AG04450 (cell line): ENCODE measurements at places on chromosomes 5 and 9.
A peak's percentile ranks its signal among the peaks of the same experiment; 100 is the strongest.

GRCh38 chr5:138032028-138032571 is 779 bp downstream of the FAM13B start:
- no peak for DNase-seq

DNA sequence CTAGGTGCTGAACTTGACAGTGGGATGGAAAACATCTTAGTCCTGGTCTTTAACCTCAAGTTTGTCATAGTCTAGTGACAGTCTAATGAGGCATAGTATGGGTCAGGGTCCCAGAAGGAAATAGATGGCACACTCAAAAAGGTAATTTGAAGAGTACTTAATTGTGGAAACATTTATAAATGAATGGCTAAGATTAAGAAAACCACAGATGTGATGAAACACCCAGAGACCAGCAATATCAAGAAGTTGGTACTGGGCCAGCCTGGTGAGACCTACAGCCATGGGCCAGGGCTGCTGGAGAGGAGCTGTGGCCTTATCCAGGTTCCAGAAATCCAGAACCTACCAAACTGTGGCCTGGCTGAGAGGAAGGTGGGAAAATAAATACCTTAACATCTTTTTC is 93.5 kb upstream of the ATG10 start:
- no peak for DNase-seq

DNA sequence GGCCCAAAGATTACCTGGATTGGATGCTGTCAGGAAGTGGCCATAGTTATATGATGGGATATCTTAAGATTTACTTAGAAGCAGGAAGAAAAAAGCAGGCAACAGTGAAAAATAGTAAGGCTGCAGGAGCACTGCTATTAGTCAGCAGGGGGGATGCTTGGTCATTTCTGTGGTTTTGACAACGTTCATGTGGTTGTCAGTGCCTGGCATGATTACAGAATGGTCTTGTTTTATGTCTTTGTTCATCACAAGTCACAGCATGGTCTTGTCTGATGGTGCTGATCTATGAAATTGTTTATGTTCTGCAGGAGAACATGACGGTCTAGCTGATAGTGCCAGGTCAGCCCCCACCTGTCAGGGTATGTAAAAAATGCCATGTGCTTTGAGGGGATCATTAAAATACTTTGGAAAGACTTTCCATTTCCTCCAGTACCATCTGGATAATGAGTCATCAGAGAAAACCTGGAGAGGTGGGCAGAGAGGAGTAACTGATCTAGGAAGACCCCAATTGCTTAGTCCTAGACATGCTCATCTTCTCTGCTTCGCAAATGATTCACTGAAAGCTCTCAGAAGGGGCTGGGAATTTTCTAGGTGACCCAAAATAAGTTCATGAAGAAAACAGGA is 48.5 kb downstream of the PLGRKT start:
- peak; percentile 54 for DNase-seq

DNA sequence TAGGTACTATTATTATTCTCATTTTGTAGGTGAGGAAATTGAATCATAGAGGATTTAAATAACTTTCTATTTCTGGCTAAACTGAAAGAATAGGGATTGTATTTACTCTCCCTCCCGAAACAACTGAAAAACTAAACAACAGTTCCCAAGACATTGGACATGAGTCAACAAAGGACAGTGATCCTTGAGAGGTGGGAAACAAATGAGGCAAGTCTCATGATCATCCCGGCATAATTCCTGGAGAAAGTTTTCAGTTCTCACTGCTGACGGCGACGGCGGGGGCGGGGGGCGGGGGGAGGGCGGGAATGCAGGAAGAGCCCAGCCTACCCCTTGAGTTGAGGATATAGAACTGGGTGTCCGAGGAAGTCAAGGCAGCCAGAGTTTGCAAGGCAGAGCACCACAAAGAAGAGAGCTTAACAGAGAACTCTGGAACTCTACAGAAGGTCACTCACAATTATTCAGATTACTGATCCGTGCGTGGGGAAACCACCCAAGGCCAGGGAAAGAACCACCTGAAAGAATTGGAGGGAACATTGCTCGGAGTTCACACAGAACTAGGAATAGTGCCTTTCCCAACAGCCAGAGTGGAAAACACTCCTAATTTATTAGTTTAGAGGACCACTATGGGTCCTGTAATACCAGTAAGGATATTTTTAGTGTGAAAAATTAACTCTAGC is 27.4 kb upstream of the WHRN start:
- no peak for DNase-seq

GRCh38 chr5:14204011-14204670 is 61.0 kb downstream of the TRIO start:
- DNase-seq: no peak

GRCh38 chr9:131950487-131950886 is 129.2 kb downstream of the MED27 start:
- DNase-seq: no peak
